ENCODE measurements at places on chromosomes 16 and 17.

DNA sequence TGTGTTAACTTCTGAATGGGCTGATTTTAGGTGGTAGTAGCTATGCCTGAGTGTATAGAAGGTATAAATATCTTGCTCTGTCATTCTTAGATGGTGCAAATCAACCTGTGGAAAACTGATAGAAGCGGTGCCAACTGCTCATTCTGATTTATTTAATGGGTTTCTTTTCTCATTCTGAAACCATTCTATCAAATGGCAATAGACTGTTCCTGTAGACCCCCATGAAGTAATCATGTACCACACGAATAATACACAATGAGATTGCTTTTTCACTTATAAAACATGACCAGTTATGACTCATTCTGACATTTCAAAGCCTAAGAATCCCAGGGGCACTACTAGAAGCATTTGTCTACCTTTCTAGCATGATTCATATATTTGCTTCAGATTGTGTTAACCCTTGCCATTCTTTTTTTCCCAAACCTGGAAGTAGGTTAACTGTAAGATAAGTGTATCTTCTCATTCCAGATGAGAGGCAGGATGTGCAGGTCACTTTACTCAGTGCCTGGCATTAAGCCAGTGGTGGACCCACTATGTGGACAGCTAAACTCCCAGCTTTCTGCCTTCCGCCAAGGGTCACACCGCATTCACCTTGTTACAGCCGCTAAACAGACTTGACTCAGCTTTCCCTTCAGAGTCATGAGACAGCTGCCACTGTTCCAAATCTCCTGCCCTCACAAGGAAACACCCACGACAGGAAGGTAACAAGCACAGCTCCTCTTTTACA is 16.4 kb upstream of the SLC16A11 start:
- DNase-seq, result no peak

DNA sequence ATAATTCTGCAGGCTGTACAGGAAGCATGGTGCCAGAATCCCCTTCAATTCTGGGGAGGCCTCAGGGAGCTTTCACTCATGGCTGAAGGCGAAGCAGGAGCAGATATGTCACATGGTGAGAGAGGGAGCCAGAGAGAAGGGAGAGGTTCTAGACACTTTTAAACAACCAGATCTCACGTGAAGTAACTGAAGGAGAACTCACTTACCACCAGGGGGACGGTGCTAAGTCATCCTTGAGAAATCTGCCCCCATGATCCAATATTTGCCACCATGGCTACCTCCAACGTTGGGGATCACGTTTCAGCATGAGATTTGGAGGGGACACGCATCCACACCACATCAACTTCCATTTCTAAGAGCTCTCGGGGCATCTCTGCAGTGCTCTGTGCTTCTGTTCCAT is 37.4 kb upstream of the GNA13 start:
- no peak for DNase-seq

DNA sequence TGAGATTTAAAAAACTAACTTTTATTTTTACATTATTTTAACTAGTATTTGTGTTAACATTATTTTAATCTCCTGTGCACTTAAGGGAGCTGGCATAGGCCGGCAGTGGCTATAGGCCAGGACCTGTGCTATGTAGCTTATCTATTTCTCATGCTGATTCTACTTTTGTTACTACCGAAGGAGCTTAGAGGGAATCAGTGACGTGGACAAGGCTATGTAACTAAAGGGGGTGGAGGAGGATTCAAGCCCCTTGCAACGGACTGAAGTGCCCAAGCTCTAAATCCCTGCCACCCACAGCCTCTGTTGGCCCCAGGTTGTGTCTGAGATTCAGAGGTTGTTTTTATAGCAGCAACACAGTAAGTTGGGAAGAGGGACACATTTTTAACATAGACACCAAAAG is 356.4 kb downstream of the WWOX start:
- no peak for DNase-seq

GRCh38 chr16:83743241-83743640 is 64.5 kb upstream of the HSBP1 start:
- DNase-seq, result no peak

DNA sequence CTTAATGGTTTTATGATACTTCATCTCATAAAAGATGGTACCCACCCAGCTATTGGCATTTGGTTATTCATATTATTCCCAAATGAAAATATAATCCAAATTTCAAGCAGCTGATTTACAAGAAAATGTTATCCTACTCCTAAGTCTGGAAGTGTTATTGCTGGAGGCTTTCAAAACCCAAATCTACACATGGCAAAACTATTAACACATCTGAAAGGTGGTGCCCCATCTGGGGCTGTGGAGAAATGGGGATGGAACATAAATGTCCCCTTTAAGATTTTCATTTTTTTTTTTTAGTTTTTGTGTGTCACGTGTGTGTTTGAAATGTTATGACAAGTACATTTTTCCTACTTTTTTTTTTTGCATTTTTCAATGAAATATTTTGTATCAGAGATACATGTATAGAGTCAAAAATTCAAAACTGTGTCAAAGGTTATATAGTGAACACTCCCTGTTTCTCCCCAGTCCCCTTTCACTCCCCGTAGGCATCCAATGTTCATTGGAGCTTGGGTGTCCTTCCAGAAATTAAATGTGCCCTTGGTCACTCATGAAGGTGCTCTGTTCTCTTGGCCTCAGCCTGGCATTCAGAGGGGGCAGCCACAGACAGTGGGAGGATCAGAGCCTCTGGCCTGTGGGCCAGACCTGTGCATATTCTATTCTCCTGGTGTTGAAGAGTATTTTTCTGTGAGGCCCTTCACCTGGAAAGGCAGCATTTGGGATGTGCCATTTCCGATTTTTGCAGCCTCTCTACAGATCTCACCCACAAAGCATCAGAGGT is 79.1 kb downstream of the CLEC16A start:
- DNase-seq, result no peak

- DNase-seq, result peak; percentile 54
Observed at GRCh38 chr16:15704545-15704987, 54.5 kb downstream of the NDE1 start.

- DNase-seq, result peak; percentile 68
Observed at GRCh38 chr17:42937712-42938596, 26.3 kb downstream of the AARSD1 start.

GRCh38 chr16:9449597-9449996 is 358.2 kb downstream of the HAPSTR1 start:
- DNase-seq, result no peak

- DNase-seq, result no peak
Observed at GRCh38 chr16:11029948-11030347, 85.6 kb downstream of the CLEC16A start.

GRCh38 chr16:68084504-68085258 is 489 bp upstream of the NFATC3 start:
- peak; percentile 89 for DNase-seq

DNA sequence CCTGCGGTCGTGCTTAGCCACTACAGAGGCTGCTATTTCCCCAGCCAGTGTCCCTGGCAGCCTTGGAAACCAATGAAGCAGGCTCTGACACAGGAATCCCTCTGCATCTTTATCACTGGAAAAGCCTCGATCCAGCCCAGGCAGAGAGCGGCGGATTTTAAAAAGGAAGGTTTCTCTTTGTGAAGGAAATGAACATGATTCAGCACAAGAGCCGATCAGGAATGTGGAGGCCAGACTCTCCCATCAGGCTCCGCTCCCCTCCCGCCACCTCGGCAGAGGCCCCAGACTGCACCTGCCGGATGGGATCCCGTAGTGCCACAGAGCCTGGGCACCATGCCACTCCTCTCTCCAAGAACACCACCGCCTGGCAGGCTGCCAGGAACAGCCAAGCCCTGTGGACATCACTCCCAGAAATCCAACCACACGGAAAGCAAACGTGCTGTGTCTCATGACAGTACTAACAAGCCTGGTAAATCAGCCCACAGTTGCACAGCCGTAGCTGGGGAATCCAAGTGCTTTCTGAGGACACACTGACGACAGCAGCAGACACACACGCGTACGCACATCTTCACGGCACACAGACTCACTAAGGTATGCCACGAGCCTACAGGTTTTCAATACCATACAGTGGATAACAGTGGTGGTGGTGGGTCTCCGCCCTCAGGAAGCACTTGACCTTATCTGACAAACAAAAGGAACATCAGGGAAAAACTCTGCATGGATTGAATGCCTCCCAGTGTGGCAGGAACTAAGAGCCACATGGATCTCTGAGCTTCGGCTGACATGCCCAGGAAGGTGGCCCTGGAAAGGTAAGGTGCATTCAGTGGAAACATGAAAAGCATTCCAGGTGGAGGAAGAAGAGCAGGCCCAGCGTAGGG is 5.4 kb downstream of the LRRC75A start:
- DNase-seq, result peak; percentile 94

GRCh38 chr16:86277221-86277620 is 233.1 kb upstream of the FOXF1 start:
- DNase-seq, result no peak

DNA sequence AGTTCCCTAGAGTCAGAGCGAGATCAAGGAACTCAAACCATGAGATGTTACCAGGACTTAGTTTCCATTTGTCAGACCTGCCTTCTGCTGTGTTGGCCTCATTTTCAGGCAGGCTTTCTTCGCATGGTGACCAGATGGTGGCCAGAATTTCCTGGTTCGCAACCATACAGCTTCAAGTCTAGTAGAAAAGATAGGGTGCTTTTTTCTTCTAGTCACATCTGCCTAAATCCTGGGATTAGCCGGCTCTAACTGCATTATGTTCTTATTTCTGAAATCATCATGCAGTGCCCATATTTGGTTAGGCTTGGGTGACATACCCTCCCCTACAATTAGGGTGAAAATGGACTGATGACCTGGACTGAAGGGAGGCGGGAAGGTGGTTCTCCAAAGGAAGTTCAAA is 131.5 kb downstream of the SHISA9 start:
- DNase-seq, result no peak

GRCh38 chr17:10144982-10145381 is 53.4 kb downstream of the GAS7 start:
- DNase-seq, result no peak

- no peak for DNase-seq
Observed at GRCh38 chr16:81899601-81900000, 111.7 kb downstream of the SDR42E1 start.

DNA sequence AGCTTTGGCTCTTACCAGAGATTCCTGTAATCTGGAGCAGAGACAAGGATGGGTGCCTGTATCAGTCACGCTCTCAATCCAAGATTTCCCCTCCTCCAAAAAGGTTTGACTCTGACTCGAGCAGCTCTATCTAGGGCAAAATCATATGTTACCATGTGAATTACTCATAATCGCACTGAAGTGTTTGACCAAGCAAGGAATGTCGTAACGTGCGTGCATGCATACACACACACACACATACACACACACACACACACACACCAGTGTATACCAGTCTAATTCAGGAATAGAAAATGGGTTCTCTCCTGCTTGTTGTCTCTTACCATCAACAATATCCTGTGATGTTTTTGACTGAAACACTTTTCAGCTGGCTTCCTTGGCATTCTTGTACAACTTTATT is 835.1 kb downstream of the KCNJ2 start:
- DNase-seq, result no peak

GRCh38 chr17:73929860-73930430 is 273.5 kb upstream of the RPL38 start:
- DNase-seq, result no peak

DNA sequence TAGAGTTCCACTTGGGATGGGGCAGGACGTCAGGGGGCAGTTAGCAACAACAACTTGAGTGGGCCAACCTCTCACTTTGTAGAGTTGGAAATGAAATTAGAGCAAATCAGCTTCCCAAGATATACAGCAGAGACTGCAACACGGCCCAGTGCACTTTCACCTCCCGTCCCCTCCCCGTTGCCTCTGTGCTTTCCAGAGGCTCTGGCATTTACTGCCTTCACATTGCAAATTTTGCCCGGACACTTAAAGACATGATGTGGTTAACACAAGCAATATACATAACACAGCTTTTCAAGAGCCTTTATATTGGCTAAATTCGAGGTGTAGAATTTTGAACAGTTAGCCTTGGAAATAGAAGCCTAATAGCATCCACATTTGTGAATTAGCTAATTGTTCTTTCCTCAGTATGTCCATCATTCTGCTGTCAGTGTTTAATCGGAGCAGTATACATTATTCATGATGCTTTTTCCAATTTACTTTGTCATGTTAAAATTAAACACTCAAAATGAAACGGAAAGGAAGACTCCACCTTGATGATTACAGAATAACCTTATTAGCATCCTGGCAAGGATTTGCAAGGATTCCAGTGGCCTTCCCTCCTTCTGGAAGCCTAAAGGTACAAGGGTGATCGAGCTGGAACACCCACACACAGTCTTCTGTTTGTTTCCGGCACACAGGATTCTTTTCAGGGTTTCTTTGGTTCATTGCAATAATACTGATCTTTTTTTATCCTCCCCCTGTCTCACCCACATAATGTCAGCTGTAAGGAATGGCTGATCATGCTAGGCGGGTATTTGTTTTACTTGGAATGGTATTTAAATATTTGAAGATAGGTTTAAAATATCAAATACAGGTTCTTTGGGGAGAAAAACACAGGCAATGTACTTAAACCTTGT is 190.9 kb upstream of the CACNG5 start:
- no peak for DNase-seq

DNA sequence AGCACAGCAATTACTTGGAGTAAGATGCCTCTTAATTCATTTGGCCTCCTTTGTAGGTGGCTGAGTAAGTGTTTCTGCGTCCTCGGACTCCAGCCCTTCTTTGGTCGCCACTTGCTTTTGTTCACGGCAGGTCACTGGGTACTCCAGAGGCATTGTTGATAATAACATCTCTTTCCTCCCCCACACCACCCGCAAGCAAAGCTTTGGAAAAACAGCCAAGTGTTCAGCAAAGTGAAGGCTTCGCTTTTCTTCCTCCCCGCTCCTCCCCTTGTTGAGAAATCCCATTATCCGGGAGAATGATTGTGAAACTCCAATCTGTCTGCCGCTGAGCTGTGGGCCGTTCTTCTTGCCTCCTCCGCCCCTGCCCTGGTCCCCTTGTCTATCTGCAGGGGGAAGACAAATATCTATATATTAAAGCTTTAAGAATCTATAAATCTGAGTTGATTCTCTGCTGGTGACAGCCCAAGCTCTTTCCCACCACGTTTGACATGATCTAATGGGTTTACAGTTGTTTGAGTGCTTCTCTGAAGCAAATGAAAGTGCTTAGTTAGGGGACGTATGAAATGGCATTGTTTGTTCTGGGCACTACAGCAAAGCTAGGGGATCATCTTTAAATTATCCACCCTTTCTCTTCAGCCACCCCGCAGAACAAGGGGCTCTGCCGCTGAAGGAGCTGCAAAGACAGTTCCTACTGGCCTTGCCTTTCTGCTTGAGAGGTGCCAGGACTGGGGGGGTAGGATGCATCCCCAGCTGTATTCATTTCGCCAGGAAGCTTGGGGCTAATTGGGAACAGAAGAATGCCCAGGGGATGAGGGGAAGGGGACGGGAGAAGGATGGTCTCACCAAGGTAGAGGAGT is 167.1 kb downstream of the CCDC182 start:
- no peak for DNase-seq
